Hair follicle dermal papilla cell (primary cell): ENCODE measurements at places on chromosomes 13 and 19. TPM values are rescaled to one million over a fixed set of nuclear protein-coding genes. Genes with fewer than 3 reads are reported as not detected.

RASIP1 gene
- 0.32 and 0.36 TPM in 2 replicates for total RNA-seq

WTIP gene
- 37.5 and 40.2 TPM in 2 replicates for total RNA-seq

ZNF555 gene
- total RNA-seq = 8.5 and 8.9 TPM in 2 replicates

FLT3 gene
- under 0.01 TPM in 1 of 2 replicates, not detected in the other for total RNA-seq

RYR1 gene
- under 0.01 TPM in 2 replicates for total RNA-seq

VSTM2B gene
- total RNA-seq = not detected in 2 replicates

EBI3 gene
- not detected in 2 replicates for total RNA-seq

GNA15 gene
- 0.16 TPM in 1 of 2 replicates, not detected in the other for total RNA-seq

AP3D1 gene
- 146 and 181 TPM in 2 replicates for total RNA-seq

CEACAM21 gene
- not detected in 2 replicates for total RNA-seq

PSG11 gene
- 0.97 TPM in 1 of 2 replicates, not detected in the other for total RNA-seq

ANGPTL8 gene
- not detected in 2 replicates for total RNA-seq

PNMA8B gene
- 1.1 and 2.9 TPM in 2 replicates for total RNA-seq

EGLN2 gene
- total RNA-seq = 91.1 and 112 TPM in 2 replicates

NTF4 gene
- total RNA-seq = not detected in 2 replicates

LILRB2 gene
- not detected in 2 replicates for total RNA-seq

ZNF559 gene
- total RNA-seq = 12.0 and 18.8 TPM in 2 replicates

ZNF285 gene
- 2.8 and 2.9 TPM in 2 replicates for total RNA-seq

NMRK2 gene
- not detected in 2 replicates for total RNA-seq

SHFL gene
- total RNA-seq = 36.5 and 36.8 TPM in 2 replicates

FUT6 gene
- total RNA-seq = not detected in 2 replicates

U2AF2 gene
- 84.6 and 96.1 TPM in 2 replicates for total RNA-seq

MPV17L2 gene
- 9.7 TPM in 2 replicates for total RNA-seq

ADAMTS10 gene
- total RNA-seq = 21.5 and 31.0 TPM in 2 replicates

URAD gene
- total RNA-seq = not detected in 2 replicates

ATP5F1D gene
- 10.5 and 14.0 TPM in 2 replicates for total RNA-seq

GPR18 gene
- not detected in 2 replicates for total RNA-seq

DMAC2 gene
- 35.3 and 36.3 TPM in 2 replicates for total RNA-seq

CBY2 gene
- total RNA-seq = not detected in 2 replicates

F7 gene
- under 0.01 and 0.12 TPM in 2 replicates for total RNA-seq

KANK3 gene
- total RNA-seq = 0.16 and 0.61 TPM in 2 replicates

CARM1 gene
- total RNA-seq = 49.3 and 52.4 TPM in 2 replicates

VN1R4 gene
- total RNA-seq = not detected in 2 replicates

EFNB2 gene
- total RNA-seq = 13.5 and 15.5 TPM in 2 replicates

CFD gene
- total RNA-seq = 33.5 and 41.1 TPM in 2 replicates

SHISA7 gene
- total RNA-seq = not detected in 2 replicates

KLF2 gene
- 6.0 and 8.4 TPM in 2 replicates for total RNA-seq

ZNF534 gene
- not detected in 2 replicates for total RNA-seq

C1QTNF9 gene
- total RNA-seq = not detected in 2 replicates

CCDC122 gene
- 4.7 and 5.5 TPM in 2 replicates for total RNA-seq

GPR32 gene
- not detected in 2 replicates for total RNA-seq

C1QTNF9B gene
- total RNA-seq = not detected in 2 replicates

POU2F2 gene
- total RNA-seq = 2.9 and 5.3 TPM in 2 replicates

TTYH1 gene
- total RNA-seq = not detected in 2 replicates

CAPN12 gene
- total RNA-seq = 0.24 and 0.65 TPM in 2 replicates

CACNG7 gene
- total RNA-seq = not detected in 2 replicates

LHB gene
- total RNA-seq = 0.49 and 0.61 TPM in 2 replicates

ATP4B gene
- total RNA-seq = not detected in 2 replicates

UBE2S gene
- total RNA-seq = 26.6 and 29.0 TPM in 2 replicates

TLE6 gene
- total RNA-seq = 1.1 and 2.3 TPM in 2 replicates

TEX29 gene
- total RNA-seq = not detected in 2 replicates

ZNF681 gene
- 0.61 and 0.65 TPM in 2 replicates for total RNA-seq

ATG4D gene
- total RNA-seq = 12.6 and 13.3 TPM in 2 replicates
